T-helper 22 cell (primary cell): ENCODE measurements at places on chromosomes 2 and 18.
A peak's percentile ranks its signal among the peaks of the same experiment; 100 is the strongest.

- DNase-seq, result no peak
These were observed 173.1 kb upstream of the ID2 start for GRCh38 chr2:8508766-8509165.

DNA sequence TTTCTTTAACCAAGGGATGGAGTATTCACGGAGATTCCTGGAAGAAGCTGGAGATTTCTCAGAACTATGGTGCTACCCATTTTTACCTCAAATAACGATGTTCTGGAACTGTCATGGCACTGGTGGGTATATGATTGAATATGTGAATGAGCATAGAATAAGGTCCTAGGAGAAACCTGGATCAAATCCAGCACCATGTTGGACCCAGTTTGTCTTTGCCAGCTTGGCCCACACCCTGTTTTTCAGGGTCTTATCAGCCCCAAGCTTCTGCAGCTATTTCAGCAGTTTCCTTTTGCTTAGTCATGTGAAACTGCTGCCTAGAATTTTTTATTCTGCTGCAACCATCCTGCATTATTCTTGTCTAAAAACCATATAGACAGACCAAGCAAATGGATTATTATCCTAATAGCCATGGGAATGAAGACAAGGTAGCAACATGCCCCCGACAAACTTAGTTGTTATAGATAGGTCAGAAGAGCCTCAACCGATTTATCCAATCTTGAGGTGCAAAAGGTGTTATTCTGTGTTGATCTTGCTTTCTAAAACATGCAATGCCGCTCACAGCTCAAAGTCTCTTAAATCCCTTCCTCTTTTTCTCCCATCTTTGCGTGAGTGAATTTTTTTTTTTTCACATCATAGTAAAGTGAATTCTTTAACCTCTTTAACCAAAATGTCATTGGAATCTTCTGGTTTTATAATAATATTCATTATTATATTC is 133.6 kb downstream of the PRPF40A start:
- no peak for DNase-seq

- no peak for DNase-seq
These were observed 10.3 kb downstream of the MYO7B start for GRCh38 chr2:127545796-127546195.

GRCh38 chr18:49161627-49162026 is 210.9 kb upstream of the SMAD7 start:
- no peak for DNase-seq

DNA sequence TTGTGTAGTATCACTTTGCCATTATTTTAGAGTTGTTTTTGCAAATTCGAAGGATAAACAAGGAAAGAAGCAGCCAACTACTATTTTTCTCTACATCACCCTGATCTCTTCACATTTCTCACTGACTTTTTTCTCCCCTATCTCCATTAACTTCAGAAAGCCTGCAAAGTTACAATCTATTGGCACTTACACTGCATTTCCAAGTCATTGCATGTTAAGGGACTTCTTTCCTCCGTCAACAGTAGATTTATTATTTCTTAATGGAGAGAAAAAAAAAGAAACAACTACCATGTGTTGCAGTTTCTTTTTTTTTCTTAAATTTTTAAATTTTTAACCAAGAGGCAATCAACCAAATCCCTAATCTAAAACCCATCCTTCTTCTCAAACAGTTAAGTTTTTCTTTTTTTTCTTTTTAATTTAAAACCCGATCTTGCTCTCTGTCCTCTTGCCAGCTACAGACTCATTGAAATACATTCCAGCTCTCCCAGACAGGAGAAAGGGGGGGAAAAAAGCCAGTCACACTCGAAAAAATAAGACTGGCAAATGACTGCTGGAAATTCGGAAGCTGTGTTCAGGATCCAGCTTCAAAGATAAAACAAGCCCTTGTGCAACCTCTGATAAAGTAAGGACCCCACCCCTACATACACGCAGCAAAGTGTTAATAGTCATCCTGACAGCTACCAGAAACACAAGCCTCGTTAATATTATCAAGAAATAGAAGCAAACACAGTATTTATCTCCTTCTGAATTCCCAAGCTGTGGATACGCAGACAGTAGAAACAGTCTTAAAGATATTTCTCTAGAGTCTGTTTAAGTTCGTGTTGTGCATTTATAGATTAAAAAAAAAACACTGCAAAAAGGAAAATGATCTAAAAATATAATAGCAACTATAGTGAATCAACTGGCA is 1.3 kb downstream of the LRRTM4 start:
- no peak for DNase-seq

GRCh38 chr2:190408538-190409271 is 550 bp downstream of the MFSD6 start:
- DNase-seq, result peak; percentile 77

DNA sequence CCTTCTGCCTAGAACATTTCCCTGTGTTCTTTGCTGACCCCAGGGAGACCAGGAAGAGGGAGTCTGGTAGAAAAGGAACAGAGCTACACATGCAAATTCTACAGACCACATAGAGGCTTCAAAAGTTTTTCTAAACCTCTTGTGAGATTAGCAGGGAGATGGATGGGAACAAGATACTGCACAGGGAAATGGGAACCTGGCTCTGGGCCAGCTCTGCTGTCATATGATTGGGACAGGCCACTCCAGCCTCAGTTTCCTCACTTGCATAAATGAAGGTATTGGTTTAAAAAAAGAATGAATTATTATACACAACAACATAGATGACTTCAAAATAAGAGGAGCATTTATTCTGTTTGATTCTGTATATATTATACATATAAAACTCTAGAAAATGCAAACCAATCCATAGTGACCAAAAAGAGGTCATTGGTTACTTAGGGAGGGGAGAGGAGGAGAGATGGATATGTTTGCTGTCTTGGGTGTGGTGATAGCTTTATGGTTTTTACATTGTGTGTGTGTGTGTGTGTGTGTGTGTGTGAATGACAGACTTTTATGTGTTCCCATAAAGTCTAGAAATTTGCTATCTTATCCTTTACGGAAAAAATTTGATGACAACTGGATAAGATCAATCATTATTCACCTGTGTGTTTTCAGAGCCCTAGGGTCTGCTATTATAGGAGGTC is 115.5 kb downstream of the MGAT5 start:
- DNase-seq, result no peak

DNA sequence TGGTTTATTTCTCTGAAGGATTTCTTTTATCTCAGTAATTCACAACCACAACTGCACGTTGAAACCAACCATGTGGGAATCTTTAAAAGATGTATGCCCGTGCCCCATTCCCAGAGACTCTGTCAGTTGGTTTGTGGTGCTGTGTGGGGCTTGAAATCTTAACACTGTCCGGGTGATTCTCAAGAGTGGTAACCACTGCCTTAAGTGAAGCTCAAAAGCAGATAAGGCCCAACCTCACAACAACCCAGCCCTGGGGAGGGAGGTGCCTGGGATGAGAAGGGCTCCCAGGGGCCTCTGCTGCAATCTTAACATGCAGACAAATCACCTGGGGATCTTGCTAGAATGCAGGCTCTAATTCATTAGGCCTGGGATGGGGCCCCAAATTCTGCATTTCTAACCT is 13.4 kb downstream of the AOX1 start:
- no peak for DNase-seq

GRCh38 chr2:221006084-221006483 is 566.0 kb downstream of the EPHA4 start:
- no peak for DNase-seq

DNA sequence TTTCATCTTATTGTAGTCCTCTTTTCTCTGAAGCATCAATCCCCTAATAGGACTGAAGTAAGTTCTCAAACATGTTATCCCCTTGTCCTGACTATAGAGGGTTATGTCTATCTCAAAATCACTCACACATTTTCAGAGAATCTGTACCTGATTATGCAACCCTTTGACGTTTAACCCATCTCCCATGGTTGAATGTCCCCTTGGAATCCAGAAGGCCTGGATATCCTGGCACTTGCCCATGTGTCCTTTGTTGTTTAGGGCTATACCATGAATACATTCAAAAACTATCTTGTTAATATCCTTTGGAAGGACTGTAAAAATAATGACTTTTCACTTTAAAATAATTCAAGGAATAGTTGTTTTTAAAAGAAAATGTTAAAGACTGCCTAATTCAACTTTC is 66.3 kb upstream of the PSMD14 start:
- no peak for DNase-seq

DNA sequence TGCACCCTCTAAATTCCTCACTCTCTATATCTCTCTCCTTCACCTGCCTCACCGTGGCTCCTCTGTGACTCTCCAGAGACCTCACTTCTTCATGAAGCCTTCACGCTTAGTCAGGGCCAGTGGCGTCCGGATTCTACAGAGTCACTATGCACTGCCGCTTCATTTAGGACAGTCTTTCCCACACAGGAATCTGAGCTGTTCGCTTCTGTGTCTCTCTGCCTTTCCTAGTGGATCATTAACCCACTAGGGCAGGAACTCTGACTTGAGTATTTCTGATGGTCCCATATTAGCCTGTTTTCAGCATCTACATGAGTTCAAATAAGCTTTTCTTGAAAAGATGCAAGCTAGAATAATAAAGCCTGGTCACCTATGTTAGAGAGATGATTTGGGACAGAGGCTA is 180.2 kb upstream of the DOK6 start:
- no peak for DNase-seq

GRCh38 chr2:232901736-232902578 is 31.9 kb downstream of the SNORC start:
- DNase-seq, result no peak

DNA sequence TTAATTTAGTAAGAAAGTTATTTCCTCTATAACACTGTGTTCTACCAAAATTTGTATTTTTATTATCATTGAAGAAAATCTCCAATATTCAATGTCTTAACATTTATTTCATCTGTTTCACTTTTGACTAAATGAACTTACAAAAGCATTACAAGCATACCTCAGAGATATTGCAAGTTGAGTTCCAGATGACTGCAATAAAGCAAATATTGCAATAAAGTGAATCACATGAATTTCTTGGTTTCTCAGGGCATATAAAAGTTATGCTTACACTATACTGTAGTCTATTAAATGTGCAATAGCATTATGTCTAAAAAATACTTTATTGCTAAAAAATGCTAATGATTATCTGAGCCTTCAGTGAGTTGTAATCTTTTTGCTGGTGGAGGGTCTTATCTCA is 78.3 kb downstream of the TTC32 start:
- DNase-seq, result no peak

DNA sequence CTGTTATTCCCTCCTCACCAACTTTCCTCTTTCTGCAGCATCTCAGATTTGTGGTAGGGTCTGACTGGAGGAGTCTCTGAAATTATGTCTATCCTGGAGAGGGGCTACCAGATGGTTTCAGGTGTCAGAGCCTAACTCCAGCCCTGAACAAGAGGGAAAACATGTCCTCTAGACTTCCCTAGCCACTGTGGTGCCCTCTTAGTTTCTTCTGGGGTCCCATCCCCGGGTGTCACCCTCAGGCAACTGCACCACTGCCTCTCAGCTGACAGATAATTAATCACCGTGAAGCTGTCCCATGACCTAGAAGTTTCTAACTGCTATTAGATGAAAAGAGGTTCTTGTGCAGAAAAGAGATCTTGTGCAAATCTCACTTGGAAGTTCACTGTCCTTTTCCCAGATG is 95.1 kb upstream of the CELF4 start:
- no peak for DNase-seq

DNA sequence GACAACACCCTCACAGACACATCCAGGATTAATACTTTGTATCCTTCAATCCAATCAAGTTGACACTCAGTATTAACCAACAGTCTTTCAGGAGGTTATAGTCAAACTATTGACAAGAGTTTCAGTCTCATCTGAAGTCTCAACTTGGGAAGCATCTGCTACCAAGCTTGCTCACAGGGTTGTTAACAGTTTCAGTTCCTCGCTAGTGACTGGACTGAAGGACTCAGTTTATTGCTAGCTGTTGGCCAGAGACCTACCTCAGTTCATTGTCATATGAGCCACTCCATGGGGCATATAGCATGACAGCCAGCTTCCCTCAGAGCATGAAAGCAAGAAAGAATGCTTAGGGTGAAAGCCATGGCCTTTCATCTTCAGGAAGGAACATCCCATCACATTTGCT is 228.6 kb downstream of the EPHA4 start:
- no peak for DNase-seq

DNA sequence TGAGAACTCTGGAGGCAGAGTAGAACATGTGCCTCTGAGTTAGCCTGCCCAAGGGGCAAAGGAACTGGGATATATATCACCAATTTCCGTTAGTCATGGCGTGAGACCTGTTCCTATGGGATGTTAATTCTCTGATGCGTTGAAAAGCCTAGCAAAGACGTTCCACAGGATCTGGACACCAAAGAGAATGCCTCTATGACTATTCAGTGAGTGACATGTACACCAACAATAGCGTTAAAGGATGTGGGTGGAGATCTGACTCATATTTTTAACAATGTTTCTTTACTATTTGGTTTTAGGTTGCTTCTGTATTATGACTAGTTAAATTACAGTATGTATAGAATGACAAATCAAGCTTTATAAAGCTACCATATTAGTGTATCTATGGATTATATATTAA is 320.9 kb upstream of the MC4R start:
- no peak for DNase-seq

DNA sequence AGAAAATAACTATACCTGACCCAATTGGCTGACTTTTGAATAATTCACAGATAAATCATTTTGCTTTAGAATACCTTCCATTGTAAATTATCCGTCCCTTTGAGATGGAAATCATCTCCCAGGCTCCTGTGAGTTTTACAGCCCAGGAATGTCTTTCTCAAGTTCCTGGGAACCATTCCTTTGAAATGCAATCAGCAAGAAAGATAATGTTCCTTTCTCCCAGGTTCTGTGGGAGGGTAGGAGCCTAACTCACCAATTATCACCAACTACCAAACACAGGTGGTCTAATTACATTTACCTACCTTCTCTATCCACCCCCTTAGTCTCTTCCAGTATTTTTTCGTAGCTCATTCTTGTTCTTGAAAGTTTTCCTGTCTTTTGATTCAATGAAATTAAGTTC is 1016.0 kb downstream of the SOCS6 start:
- no peak for DNase-seq
